ENCODE measurements at places on chromosomes 7 and 10.

- DNase-seq: no peak
These were observed 14.3 kb downstream of the TACR2 start for GRCh38 chr10:69402386-69402785.

DNA sequence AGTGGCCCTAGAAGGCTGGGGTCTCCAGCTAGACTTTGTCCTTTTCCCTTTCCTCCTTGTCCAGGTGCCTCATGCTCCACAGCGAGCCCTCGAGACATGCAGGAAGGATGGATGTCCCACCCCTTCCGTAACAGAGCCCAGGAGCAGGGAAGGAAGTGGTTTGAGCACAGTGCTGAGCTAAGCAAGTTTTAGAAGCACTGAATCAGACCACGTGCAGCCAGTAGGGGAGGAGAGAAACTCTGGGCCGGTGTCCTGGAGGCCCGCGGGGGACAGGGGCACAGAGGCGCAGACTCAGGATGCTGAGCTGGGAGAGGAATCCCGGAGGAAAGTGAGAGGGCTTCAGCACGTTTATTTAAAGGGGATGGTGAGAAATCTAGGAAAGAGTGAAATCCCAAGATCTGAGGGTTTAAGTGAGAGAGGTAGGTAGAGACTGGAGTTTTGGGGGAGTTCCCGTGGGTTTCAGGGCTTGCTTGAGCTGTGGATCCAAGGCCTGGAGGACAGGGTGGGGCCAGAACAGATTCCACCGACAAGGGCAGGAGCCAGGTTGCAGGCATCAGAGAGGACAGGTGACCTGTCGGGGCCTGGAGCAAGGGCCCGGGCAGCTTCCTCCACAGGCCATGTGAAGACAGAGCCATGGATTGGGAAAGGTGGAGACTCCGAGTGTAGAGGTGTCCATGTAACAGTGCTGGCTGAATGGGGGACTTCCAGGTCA is 4.4 kb upstream of the IRF5 start:
- peak; percentile 70 for DNase-seq

GRCh38 chr7:135493362-135493761 is 16.5 kb downstream of the CNOT4 start:
- no peak for DNase-seq

GRCh38 chr10:43965033-43965917 is 316.6 kb upstream of the ZNF32 start:
- no peak for DNase-seq

DNA sequence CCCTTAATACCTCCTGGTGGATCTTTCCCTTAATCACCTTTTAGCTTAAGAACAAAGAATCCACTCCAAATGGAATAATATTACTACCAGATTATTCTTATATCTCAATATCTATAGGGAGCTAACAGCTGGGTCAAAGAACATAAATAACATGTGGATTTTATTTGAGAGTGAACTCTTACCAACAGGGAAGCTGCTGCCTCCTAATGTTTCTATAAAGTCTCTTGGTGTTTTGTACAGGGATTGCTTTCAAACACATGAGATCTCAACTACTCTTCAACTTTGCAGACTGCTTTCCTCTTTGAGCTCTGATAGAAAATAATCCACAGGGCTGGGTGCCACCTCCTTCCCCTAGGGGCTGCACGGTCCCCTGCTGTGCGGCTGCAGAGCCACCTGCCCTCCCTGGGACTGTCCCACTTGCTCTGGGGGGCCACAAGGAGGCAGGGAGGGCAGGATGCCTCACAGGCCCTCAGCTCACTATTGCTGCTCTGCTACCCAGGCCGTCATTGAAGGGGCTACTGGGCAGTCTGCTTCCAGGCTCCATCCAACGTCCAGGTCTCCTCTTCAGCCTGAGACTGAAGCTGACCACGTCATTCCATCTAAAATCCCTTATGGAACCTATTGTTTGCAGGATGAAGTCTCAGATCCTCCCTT is 191.2 kb downstream of the CXCL12 start:
- no peak for DNase-seq

DNA sequence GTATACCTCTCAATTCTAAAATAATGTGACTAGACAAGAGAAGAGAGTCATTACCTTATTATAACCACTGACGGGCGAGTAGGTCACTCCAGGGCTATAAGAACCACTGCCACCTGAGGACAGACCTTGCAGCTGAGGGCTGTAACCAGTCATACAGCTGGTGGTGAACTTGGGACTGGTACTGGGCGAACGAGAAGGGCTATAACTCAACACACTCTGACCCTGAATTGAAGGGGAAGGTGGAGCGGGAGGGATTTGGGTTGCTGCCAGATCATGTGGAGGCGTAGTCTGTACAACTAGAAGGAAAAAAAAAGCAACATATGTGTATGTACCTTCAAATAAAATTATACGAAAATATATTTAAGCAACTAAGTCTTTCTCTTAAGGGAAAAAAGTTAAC is 3.4 kb downstream of the TMEM209 start:
- no peak for DNase-seq

DNA sequence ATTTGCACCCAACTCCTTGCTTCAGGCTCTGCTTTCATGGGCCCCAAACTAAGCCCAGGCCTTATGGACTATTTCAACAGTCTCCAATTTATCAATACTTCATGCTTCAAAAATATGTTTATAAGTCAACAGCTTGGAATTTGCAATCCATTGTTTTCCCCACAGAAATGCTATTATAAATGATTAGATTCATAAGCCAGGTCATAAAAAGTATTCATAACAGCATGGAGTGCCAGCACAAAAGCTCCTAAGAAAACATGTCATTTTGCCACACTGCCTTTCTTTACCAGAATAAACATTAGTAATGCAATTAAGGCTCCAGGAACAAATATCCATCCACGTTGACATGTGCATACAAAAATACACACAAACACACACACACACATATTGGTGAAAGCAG is 30.1 kb downstream of the OSBPL3 start:
- DNase-seq: no peak

DNA sequence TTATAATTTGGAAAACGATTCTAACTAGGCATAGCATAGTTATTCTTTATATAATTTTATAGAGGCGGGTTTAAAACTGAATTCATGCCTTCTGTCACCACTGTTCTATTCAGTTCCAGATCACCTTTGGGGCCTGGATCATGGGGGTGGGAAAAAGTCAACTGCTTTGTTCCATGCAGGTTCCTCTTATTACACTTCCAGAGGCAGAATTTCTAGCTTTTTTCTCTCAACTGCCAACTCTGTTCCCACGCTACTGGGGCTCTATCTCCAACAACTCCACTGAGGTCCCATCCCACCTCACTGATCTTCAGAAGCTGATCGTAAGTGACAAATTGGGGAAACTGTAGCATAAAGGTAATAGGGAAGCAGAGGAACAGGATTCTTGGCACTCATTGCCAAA is 283.6 kb upstream of the IMMP2L start:
- no peak for DNase-seq

DNA sequence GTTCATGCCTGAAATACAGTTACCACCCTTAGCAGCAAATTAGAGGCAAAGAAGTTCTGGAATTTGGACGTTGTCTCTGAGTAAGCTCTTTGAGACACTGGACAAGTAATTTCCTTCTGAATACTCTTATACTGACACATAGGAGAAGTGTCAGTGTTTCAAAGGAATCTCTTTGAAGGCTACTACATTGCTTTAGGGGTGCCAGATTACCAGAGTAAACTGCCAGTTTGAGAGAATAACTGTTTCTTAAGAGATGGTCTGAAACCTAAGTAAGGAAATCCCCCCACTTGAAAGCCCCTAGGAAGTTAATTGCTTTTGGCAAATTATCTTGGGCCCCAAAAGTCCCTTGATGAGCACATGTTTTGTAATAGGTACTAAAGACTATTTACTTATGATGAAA is 3.4 kb downstream of the FAS start:
- no peak for DNase-seq

DNA sequence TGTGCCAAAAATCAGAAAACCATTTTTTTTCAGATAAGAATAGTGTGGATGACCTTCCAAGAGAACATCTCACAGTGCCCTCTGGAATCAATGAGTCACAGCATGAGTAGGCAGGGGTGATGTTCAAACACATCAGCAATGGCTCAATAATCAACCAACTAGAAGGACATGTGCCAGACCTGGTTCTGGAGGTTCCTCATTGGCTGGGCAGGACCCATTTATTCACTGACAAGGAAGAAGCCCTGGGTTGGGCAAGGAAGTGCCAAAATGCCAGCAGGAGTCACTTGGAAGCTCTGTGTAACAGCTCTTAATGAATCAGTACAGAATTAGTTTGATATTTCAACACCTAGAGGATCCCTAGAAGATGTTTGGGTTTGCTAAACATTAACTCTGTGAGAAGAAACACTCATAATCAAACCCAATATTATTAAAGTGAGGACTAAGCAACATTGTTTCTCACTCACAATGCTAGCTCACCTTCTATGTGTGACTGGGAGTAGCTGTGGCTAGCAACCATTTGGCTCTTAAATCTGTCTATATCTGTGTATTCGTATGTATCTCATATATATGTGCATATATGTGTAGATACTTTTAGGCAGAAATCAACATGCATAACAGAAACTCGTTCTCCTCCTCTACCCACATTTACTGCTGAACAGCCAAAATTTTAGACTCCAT is 72.3 kb upstream of the APBB1IP start:
- no peak for DNase-seq

- peak; percentile 88 for DNase-seq
These were observed 15.8 kb downstream of the SCD start for GRCh38 chr10:100362570-100363496.

GRCh38 chr10:70905071-70906021 is 17.0 kb upstream of the PCBD1 start:
- DNase-seq: no peak

GRCh38 chr7:116933465-116933864 is 19.8 kb upstream of the ST7 start:
- no peak for DNase-seq

DNA sequence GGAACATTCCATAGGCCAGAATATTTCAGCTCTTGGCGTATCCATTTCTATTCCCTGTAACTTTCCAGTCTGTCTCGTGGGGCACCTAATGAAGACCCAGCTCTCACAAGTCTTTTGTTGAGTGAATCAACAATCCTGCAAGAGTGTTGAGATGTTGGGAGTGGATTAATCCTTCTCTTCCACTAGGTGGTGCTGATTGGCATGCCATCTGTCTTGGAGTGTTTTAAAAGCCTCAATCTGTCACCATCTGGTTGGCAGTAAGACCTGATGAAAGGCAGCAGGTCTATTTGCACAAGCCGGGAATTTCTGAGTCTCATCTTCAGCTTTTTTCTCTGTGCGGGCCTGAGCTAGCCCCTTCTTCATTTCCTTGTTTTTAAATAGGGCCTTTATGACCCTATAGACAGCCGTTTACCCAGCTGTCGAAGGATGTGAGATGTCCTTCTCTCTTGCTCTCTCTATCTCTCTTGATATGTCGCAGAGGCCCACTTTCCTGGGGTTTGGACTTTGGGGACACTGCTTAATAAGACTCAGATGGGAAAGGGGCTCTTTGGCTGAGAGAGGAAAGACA is 180.5 kb downstream of the ZNF365 start:
- peak; percentile 70 for DNase-seq

DNA sequence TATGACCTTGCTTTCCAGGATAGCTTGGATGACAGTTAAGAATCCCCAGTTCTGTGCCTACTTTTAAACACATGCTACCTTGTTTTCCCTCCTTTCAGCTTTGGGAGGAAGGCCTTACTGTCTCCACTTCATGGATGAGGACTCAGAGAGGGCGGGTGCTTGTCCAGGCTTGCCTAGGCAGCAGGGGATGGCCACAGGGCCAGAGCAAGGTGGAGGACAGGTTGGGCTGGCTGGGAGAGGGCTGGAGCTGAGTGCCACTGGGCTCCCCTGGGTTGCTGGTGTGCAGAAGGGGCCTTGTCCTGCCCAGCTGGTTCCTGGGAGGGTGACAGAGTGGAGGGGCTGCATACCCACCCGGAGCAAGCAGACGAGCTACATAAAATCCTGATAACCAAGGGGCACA is 117.8 kb downstream of the GRK5 start:
- no peak for DNase-seq

DNA sequence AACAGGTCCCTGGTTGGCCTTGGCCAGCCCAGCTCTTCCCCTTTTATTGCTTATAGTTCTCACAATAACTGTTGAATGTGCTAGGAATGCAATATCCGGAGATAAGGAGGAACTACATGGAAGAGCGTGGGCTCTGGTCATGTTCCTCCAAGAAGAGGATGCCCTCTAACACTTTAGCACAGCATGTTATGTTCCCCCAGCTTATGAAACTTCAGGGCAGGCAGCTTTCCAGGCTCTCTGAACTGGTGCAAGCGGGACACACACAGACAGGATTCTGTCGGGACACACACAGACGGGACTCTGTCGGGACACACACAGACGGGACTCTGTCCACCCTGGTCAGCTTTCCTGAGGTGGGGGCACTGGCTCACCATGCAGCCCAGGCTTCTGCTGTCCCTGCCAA is 141.6 kb downstream of the PKD1L1 start:
- DNase-seq: peak; percentile 19

DNA sequence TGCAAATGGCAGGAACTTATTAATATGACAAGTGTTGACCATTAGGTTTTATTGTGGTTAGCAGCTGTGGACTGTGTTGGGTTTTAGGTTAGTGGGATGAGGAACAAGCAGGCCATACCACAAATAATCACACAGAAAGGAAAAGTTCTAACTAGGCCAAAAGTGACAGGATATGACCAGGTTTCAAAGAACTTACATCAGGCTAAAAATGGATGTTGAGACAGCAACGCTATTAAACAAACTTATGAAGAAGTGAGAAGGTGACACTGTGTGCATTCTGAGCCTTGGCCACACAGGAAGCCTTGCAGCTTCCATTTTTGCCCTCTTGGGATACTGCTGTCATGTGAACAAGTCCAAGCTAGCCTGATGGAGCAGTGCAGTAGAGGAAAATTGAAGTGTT is 568.8 kb downstream of the HTR7 start:
- peak; percentile 20 for DNase-seq

DNA sequence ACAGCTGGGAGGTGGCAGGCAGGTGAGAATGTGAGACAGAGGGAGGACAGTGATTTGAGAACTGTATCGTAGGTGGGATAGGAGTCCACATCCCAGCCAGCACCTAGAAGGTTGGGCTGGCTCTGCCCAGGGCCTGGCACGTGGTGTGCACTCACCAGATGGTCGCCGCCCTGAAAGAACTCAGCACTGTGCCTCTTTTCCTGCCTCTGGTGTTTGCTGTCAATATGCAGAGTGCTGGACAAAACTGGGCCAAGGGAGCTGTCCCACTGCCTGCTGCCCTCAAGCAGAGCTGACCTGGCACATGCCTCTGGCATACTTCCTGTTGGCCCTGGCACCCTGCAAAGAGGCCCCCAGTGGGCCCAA is 36.8 kb downstream of the CHST3 start:
- DNase-seq: no peak

DNA sequence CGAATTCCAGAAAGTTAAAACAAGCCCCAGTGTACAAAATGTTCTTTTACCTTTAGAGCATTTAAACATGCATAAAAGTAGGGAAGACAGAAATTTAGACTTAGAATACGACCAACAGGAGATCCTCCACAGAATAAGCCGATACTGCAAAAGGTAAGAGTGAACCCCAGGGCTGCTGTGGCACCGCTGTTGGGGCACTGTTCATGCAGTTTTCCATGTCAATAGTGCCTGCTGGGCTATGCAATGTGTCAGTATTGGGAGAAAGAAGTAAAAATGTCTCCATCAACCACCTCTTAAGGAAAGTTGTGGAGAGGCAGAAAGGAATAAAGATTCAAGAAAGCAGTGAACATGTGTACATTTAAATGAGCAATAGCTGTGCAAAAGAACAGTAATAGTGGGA is 326.5 kb upstream of the SEMA3C start:
- DNase-seq: no peak

Data from pons (tissue), 1 donor.